Large intestine (tissue), 12 donors: ENCODE measurements at places on chromosomes 16 and 17. TPM values are rescaled to one million over a fixed set of nuclear protein-coding genes. Genes with fewer than 3 reads are reported as not detected.

Gene SLC47A1
- polyA plus RNA-seq: 1.1 TPM

Gene SHISA9
- 2.7 TPM for polyA plus RNA-seq

Gene MFAP4
- polyA plus RNA-seq: 116 TPM

- no peak overlapping the region for H3K4me3 ChIP-seq
- H3K4me1 ChIP-seq: peaks cover 8% of the 10 kb centered on the region
- no peak for DNase-seq
- peaks cover 92% of the 10 kb centered on the region for H3K27me3 ChIP-seq
- H3K36me3 ChIP-seq: no peaks in the 10 kb centered on the region
- H3K27ac ChIP-seq: no peak overlapping the region
These were observed 5.5 kb downstream of the DLX3 start for GRCh38 chr17:49989518-49989880.

DNA sequence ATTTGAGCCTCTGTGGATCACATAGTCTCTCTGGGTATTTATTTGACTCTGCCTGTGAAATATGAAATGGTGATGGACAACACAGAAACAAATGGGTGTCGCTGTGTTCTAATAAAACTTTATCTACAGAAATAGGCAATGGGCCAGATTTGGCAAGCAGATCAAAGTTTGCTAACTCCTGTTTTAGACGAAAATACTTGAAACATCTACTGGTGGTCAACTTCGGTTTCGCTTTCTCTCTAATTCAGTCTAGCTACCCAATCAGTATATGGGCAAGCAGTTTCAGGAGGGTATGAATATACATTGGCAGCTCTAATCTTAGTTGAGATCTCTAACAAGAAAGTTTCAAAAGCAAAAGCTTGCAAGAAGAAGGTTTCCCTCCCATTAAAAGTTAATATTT, 60.1 kb upstream of the DYNLRB2 start:
- H3K4me3 ChIP-seq: no peak overlapping the region
- H3K4me1 ChIP-seq: no peaks in the 10 kb centered on the region
- no peak for DNase-seq
